ENCODE measurements at places on chromosomes 1 and 21.

GRCh38 chr1:32337855-32338636 lies 2.0 kb upstream of the MARCKSL1 start:
- no peak for DNase-seq

GRCh38 chr1:159884296-159884695 lies 15.7 kb downstream of the CFAP45 start:
- no peak for DNase-seq

DNA sequence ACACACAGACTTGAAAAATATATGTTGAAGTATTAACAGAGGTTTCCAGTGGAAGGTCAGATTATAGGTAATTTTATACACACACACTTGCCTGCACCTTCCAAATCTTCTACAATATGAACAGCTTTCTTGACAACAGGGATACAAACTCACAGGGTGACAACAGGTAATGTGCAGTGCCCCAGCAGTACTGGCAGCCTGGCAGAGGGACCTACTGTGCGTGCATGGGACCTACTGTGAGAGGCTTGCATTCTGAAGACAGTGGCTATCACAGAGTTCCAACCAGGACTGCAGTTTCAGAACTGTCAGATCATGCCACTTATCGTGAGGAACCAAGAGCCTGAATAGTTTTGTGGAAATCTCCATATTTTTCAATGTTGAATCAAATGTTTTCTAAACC lies 3.8 kb downstream of the SCYL3 start:
- DNase-seq = no peak

DNA sequence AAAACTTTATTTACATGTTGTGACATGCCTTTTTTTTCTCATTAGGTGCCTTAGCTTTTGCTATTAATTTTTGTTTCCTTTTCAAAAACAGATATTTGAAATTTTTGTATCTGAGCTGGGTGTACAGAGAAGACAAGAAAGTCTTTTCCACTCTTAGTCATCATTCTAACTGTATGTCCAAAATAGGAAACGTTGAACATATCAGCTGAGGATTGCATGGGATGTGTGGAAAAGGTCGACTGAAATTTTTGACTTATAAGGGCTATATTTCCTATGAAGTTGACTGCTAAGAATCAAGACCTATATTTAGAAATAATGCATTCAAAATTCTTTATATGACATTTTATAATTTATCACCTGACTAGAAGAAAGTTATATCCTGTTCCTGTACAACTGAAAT lies 270.0 kb upstream of the ZRANB2 start:
- no peak for DNase-seq

- DNase-seq = no peak
These were observed 262.2 kb upstream of the POU3F1 start for GRCh38 chr1:38308780-38309179.

- no peak for DNase-seq
These were observed 93.5 kb downstream of the SIK1 start for GRCh38 chr21:43333298-43334062.

DNA sequence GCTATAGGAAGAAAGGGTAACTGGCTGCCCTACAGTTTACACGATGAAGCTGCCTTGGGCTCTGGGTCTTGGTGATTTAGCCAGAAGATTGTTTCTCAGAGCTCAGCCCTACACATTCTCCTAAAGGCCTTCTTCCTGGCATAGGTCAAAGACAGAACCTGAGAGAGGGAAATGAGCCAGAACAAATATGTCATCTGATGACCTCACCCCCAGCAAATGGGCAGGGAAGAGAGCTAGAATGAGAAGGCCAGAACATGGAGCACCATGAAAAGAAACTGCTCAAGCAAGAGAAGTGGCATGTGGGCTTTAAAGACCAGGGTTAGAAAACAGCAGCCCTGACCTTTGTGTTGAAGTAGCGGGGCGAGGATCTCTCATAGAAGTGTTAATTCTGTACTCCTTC lies 5.5 kb upstream of the ILDR2 start:
- DNase-seq = no peak

DNA sequence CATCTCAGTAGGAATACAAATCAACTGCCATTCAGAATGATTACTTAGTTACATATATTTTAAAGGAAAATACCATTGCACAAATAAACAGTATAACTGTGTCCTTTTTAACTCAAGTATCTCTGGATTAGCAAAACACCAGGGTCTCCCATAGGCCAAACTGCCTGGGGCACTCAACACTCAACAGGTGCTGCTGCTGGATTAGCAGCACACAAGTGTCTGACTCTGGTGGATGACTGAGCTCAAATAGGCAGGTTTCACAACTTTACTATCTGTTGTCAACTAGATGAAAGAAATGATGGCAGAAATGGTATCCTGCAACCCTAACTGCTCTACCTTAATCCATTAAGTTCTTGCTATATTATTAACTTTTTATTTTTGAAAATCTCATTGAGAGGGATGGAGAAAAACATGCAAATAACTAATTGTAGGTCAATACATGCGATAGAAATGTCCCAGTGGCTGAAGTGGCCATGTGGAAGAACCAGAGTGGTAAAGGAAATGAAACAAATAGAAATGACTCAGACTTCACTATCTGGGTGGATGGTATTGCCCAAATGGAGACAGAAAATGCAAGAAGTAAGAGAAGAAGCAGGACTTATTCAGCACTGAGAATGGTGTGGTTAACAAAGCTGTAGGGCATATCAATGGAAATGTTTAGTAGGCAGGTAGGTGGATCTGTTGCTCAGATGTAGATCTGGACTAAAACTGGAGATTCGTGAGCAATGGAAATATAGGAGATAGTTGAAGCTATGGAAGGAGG lies 90.8 kb upstream of the CCDC190 start:
- no peak for DNase-seq

- DNase-seq = no peak
These were observed 35.2 kb upstream of the KIRREL1 start for GRCh38 chr1:157958263-157958662.

DNA sequence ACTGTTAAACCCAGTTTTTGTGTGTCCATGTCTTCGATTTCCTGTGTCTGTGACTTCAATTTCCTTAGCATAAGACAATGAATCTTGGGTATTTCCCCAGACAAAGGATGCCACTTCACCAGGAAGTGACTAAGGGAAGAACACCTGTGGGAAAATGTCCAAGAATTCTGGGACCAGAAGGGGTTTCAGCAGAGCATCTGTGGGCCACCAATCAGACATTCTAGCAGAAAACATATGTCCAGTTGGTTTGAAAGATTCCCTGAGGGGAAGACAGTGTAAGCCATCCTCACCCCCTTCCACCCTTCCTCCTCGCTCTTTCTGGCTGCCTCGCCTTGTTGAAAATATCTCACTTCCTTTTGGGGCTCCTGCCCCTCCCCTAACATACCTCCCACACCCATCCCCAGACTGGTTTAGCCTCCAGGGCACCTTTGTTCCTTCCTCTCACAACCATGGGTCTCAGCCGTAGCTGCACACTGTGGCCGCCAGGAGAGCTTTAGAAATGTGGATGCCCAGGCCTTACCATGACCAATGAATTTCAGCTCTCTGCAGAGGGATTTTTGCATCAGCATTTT lies 25.5 kb upstream of the IFNAR1 start:
- no peak for DNase-seq

- no peak for DNase-seq
These were observed 31.7 kb downstream of the ADAMTS1 start for GRCh38 chr21:26813426-26813998.

GRCh38 chr1:6123083-6123482 lies 57.0 kb downstream of the CHD5 start:
- DNase-seq = no peak

- no peak for DNase-seq
These were observed 537.5 kb downstream of the KIF26B start for GRCh38 chr1:245692318-245692717.

DNA sequence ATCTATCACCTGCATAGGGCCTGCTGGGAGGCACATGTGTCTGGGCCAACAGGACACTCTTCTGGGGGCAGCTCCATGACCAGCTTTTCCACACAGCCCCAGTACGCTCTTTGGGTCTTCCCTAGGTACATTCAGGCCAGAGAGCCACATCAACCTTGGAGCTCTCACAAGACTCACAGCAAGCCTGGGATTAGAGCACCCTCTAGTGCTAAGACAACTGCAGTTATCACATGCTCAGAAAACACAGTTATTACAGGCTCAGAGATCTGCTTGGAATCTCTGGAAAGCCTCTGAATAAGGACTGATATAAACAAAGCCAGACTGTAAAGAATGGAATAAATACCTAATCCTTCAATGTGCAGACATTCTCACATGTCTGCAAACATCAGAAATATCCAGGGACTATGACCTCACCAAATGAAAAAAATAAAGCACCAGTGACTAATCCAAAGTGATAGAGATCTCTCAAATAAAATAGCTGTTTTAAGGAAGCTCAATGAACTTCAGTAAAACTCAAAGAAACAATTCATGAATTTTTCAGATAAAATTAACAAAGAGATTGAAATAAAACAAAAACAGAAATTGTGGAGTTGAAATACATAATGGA lies 563.9 kb upstream of the NR5A2 start:
- DNase-seq = no peak

GRCh38 chr1:18413541-18414305 lies 67.0 kb upstream of the KLHDC7A start:
- DNase-seq = no peak

GRCh38 chr21:24436236-24436635 lies 1171.0 kb downstream of the MRPL39 start:
- no peak for DNase-seq

GRCh38 chr1:77120950-77121349 lies 98.3 kb downstream of the PIGK start:
- no peak for DNase-seq

DNA sequence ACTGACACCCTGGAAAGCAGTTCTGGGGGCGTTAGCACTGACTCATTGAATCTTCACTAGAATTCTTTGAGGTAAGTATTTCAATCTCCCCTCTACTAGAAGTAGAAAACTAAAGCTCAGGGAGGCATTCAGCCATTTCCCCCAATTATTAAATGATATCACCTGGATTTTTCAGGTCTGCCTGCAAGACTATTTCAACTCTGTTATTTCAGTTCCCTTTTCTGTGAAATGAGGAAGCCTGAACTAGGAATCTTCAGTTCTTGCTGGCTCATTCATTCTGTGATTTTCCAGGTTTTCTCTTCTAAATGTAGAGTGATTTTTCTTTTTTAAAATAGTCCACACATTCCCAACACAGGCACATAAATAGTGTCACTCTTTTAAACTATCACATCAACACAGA lies 337.0 kb upstream of the NR5A2 start:
- DNase-seq = no peak

DNA sequence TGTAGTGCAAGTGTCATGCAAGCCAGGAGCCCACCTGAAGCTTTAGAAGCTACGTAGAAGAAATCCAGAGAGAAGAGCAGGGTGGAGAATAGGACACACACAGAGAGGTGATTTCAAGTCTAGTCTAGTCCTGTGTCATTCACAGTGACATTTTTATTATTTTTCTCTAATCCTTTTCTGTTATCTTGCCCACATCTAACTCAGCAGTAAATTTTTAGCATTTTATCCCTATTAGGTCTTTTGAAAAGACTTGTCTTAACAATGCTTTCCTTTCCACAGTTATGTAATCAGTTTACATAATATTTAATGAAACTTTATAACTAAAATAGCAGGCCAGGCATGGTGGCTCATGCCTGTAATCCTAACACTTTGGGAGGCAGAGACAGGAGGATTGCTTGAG lies 198.6 kb downstream of the ADGRL2 start:
- no peak for DNase-seq

- no peak for DNase-seq
These were observed 9.5 kb upstream of the GOLT1A start for GRCh38 chr1:204223129-204223860.

- peak; percentile 8 for DNase-seq
These were observed 618 bp downstream of the CLCC1 start for GRCh38 chr1:108962681-108963051.

DNA sequence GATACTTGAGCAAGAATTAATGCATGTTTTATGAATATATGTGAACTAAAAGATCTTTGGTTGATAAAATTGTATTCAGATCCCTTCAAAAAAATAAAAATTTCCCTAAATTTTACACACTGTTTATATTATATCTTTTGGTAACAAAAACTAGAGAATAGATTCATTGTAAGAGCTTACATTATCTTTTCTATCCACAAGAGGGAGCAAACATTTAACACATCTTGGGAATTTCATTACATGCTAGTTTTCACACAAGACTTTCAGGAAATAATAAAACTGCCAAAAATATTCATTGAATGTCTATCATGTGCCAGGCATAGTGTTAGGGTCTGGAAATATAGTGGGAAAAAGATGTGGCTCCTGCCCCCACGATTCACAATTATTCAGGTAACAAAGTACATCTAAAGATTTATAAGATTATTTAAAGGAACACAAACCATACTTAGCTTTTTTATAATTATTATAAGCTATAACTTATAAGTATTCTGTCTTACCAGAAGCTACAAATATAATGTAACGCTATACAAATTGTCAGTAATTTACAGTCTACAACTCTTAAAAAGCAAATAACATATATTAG lies 30.6 kb downstream of the FAF1 start:
- peak; percentile 4 for DNase-seq

DNA sequence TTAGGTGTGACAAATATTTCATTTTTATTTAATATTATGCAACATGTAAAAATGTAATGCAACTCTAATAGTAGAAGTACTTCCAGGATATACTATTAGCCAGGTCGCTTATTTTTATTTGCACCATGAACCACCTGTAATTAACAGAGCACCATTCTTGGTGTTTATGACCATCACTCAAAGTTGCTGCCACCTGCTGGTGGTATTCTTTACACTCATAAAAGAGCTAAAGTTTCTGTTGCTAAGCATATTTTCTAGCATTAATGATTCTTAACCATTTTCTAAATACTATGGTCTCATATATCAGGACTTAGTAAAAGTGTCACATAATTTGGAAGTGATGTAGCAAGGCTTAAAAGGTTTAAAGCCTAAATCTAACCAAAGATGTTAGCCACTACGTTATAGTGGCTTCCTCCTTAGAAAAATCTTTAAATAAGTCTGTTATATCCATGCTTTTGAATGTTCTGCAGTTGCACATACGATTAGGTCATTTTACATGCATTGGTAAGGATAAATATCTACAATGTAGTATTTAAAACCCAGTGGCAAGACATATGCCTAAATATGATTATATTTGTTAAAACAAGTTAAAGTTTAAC lies 244.5 kb downstream of the NEGR1 start:
- DNase-seq = peak; percentile 27

GRCh38 chr1:18798946-18799345 lies 60.5 kb downstream of the TAS1R2 start:
- DNase-seq = no peak

DNA sequence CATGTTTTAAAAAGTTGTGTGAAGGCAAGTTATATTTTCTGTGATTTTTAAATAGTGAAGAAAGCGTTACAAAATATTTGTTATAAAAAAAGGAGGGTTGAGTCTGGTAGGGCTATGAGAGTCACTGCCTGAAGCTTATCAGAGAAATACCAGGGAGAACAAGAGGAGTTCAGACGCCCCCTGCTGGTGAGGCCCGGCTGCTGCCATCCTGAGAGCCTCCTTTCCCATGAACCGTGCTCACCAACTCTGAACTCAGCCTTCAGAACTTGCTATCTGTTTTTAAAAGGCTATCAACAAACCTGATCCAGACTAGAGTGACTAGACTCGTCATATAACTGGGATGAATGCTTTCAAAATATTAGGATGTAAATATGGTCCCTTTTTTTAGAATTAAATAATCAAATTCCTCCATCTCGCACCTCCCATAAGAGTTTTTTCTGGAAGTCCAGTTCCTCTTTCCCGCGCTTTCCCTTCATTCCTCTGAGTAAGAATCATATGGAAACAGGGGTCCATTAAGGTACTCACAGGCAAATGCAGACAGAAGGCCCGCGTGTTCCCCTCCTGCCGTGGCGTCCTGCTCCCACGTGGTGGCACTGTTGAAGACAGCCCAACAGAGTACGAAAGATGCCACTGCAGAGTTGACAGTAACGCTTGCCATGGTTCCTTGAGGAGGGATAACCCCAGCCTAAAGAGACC lies 26.2 kb upstream of the SPATA6 start:
- DNase-seq = peak; percentile 57

- no peak for DNase-seq
These were observed 10.6 kb upstream of the USP1 start for GRCh38 chr1:62426237-62426636.
